ENCODE measurements at places on chromosomes 16 and 17.

DNA sequence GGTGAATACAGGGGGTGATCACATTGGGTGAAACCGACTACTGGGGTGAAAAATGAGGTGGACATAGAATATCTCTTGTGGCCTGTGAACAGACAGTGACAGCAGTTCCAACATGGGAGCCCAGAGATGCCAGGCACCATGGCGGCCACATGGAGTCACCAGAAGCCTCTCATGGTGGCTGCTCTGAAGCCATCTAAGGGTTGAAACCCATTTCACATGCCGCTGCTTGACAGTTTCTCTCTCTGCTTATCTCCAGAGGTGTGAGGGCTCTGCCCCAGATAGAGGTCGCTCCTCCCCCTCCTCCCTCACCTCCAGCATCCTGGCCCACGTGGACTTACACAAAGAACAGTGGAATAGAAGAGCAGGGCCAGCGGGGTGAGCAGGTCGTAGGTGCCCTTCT, 37.9 kb upstream of the PIK3R6 start:
- no peak for DNase-seq

DNA sequence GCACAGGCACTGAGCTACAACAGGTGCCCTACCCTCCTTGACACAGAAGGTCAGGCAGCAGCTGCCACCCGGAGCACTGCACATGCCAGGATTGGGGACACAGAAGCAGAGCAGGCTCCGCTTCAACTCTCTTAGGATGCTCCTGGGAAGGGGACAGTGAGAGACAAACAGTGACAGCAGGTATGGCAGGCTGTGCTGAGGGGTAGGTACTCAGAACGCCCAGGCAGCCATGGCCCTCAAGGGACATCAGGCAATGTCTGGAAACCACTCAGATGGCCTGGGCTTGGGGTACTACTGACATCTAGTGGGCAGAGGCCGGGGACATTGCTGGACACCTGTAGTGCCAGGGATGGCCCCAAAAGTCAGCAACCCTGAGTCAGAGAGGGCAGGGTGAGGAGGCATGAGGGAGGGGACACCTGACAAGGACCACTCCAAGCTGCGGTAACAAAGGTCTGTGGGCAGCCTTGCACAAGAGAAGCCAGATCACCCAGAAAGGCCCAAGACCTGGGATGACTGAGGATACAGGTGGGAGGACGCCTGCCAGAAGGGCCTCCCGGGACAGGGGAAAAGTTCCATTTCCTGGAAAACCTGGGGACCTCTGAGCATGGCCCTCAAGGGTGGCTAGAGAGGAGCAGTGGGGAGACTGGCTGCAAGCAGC, 21.2 kb downstream of the PEMT start:
- DNase-seq, result no peak

GRCh38 chr17:5209396-5209795, 17.7 kb upstream of the ZNF594 start:
- no peak for DNase-seq

DNA sequence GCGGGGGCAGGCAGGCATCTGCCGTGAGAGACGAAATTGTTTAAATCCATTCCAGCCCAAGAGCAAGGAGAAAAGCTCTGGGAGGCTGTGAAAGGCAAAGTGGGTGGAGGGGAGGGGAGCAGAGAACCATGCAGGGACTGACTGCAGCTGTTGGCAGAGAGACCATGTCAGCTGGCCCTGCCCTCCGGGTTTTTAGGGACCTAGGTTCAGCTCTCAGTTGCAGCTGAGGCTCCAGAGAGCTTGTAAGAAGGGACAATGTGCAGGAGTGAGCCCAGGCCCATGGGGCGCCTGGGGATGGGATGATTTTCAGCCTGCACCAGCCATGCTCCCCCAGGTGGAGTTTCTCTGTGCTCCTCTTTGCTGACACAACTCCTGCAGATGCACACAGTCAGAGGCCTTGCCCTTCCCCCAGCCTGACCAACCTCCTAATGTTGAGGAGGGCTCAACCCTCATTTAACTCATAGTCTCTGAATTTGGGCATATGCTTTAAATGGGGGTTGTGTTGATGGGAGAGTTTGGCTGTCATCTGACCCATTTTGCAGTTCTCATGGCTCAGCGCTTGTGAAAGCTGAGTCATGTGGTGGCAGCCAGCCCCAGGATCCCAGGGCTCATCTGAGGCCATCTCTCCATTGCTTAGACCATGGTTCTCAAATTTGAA, 70.9 kb downstream of the PLXDC1 start:
- DNase-seq, result no peak

GRCh38 chr17:66255112-66255511, 25.9 kb upstream of the APOH start:
- no peak for DNase-seq

DNA sequence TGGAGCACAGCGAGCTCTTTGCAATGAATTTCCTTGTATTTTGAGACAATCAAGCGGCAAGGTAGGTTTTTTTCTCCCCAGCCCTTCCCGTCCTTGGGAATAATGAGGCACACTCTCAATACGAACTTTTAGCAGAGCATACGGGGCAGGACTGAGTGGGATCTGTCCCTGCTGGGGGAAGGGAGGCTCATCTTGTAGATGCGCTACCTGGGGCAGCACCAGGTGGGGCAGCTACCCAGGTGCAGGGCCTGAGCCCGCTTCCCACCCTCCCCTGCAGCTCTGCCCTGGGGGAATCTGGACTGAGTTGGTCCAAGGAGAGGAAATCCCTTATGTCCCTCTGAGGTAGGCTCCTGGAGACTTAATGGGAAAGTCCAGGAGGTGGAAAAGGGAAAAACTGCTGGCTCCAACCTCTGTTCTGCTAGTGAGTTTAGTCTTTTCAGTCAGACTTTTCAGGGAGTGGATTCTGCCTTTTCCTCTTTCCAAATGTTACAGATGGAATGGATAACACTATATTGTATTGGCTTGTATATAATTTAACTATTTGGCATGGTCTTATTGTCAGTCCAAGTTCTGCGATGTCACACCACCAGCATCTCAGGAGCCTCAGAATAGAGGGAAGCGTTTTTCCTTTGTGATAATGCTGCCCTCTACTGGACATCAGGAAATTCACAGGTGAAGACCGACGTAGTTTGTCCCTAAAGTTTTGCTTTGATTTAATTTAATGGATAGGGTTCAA, 9.6 kb upstream of the CES1 start:
- DNase-seq, result no peak

DNA sequence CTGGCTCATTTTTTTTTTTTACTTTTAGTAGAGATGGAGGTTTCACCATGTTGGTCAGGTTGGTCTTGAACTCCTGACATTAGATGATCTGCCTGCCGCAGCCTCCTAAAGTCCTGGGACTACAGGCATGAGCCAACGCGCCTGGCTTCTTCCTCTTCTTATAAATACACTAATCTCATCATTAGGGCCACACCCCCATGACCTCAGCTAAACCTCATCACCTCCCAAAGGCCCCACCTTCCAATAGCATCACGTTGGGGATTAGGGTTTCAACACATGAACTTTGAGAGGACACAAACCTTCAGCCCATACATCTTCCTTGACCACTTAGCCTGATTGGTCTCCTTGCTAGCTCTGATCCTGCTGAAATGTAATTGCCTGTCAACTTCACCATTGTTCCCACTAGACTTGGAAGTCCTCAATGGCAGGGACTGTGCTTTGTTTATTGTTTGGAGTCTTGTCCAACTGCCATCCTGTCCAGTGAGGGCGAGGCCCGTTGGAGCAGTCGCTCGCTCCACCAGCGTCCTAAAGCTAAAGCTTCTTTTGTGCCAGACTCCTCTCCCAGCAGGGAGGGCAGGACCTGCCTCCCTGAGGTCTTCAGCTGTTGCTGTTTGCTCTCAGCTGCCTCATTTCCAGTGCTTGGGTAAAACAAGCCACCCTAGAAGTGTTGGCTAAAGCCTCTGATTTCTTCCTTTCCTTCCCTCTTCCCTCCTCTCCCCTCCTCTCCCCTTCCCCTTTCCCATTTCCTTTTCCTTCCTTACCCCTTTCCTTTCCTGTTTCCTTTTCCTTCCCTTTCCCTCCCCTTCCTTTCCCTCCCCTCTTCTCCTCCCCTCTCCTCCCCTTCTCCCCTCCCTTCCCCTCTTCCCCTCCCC, 85.3 kb downstream of the HAPSTR1 start:
- no peak for DNase-seq

DNA sequence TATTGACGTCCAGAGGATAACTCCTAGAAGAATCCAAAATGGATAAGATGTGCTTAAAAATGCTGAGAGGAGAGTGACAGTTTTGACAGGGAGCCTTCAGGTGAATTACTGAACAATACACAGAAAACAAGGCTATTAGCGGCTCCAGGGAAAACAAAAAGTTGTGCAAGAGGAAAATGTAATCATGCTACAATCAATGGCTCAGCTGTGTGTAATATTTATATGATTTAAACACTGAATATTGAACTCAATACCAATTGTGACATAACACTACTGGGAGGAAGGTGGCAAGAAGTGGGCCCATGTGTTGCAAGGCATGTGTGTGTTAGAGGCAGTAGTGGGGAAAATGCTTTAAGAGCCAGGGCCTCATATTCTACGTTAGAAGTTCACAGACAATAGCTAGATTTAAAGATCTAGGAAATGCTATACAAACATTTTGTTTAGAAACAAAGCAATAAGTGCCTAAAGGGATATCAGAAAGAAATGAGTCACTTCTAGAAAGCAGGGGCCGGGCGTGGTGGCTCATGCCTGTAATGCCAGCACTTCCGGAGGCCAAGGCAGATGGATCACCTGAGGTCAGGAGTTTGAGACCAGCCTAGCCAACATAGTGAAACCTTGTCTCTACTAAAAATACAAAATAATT, 253.2 kb upstream of the IRX5 start:
- no peak for DNase-seq

DNA sequence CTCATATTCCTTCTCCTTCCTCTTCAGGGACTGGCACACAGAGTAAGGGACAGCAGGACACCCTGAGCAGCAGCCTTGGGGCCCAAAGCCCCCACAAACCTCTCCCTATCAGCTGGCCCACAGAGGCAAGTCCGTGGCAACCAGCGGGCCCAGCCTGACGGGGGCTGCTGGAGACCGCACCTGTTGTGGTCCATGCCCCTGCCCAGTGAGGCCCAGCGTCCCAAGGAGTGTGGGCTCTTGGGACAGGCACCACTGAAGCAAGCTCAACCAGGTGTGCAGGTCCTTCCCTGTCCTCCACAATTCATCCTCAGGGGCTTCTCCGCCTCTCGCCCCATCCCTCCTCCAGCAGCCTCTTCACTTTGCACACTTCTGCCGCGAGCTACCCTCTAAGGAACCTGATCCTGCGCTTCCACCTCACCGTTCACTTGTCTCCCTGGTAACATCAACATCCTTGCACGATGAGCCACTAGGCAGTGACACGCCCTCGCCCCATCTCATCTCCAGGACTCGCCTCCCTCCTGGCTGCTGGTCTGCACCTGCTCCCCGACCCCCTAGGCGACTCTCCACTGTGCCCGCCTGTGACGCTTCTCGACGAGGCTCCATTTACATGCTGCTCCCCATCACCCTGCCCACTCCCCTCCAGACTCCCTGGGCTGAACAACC, 12.7 kb downstream of the MNT start:
- no peak for DNase-seq

DNA sequence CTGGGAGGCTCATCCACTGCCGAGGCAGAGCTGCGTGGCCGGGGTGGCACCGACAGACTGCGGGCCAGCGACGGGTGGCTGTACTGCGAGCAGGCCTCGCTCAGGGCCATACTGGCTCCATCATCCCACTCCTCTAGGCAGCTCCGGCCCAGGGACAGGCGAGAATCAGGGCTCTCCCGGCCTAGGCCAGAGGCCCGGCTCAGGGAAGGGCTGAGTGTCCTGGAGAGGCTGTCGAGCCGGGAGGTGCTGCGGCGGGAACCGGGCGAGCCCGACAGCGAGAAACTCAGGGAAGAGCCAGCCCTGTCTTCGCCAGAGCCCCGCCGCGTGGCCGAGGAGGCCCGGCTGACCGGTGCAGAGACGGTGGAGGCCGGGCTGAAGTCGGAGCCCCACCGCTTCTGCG, 37.4 kb downstream of the PIPOX start:
- no peak for DNase-seq

GRCh38 chr17:41544935-41545334, 16.8 kb upstream of the KRT19 start:
- no peak for DNase-seq

- no peak for DNase-seq
Measured at GRCh38 chr17:37823996-37824395, 79.1 kb upstream of the HNF1B start.

- DNase-seq, result no peak
Measured at GRCh38 chr16:84675423-84675822, 24.4 kb upstream of the USP10 start.

- no peak for DNase-seq
Measured at GRCh38 chr17:15250135-15250860, 14.8 kb downstream of the PMP22 start.

DNA sequence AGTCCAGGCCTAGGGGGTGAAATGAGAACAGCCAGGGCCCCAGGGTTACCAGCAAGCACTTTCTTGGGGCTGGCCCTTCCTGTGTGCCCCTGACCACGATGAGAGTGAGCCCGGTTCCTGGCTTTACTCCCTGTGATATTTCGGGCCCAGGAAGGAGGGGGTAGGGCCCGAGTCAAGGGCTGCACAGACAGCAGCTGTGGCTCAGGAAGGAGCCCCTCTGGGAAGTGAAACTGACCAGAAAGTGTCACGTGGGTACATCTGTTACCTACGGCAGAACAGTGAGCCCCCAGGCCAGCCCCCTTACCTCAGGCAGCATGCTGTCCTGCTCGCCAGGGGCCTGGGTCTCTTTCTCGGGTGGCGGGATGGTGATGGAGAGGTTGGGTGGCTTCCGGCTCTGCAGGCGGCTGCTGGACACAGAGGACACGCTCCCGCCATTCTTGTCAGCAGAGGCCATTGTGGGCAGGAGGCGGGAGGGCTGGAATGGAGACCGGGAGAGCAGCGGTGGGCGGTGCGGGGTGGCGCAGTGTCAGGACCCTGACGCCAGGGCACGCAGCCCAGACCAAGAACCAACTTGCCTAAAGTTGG, 13.8 kb downstream of the AANAT start:
- no peak for DNase-seq

DNA sequence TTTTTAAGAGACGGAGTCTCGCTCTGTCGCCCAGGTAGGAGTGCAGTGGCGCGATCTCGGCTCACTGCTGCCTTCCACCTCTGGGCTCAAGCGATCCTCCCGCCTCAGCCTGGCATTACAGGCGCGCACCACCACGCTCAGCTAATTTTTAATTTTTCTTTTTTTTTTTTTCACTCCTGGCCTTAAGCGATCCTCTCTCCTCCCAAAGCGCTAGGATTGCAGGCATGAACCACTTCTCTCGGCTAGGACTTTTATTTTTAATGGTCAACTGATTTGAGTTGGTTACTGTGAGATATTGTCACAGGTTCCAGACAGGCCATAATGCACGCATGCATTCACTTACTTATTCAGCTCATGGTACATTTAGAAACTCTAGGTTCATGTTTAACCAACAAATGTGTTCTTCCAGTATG, 888 bp downstream of the PIGW start:
- no peak for DNase-seq

DNA sequence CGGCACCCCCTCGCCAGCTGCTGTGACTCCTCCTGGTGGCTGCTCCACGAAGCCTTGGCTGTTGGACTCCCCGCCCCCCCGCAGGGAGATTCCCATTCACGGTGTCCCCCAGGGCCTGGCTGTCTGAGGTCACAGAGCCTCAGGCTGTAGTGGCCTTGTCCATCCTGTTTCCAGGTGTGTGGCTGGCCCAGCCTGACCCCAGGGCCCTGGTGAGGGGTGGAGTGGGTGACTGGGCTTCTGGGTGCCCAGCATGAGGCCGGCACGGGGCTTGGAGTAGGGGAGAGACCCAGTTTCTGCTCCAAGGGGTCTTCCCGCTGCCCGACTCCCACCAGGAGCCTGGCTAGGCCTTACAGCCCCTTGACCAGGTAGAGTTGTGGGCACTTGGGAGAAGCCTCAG, 10.4 kb downstream of the PRSS27 start:
- no peak for DNase-seq

Measured in NK-92 treated with Interleukin-12 subunit alpha and Interleukin-12 subunit beta, amount 100 ng/mL, for 24 hours (cell line).